ENCODE measurements at places on chromosomes 1 and 21.

- DNase-seq: no peak
Observed at GRCh38 chr1:54095546-54096226, 42.3 kb downstream of the TCEANC2 start.

GRCh38 chr1:182668521-182669054 lies 15.8 kb downstream of the RGS8 start:
- DNase-seq: no peak

- DNase-seq: no peak
Observed at GRCh38 chr1:76068953-76069561, 5.5 kb upstream of the ST6GALNAC3 start.

DNA sequence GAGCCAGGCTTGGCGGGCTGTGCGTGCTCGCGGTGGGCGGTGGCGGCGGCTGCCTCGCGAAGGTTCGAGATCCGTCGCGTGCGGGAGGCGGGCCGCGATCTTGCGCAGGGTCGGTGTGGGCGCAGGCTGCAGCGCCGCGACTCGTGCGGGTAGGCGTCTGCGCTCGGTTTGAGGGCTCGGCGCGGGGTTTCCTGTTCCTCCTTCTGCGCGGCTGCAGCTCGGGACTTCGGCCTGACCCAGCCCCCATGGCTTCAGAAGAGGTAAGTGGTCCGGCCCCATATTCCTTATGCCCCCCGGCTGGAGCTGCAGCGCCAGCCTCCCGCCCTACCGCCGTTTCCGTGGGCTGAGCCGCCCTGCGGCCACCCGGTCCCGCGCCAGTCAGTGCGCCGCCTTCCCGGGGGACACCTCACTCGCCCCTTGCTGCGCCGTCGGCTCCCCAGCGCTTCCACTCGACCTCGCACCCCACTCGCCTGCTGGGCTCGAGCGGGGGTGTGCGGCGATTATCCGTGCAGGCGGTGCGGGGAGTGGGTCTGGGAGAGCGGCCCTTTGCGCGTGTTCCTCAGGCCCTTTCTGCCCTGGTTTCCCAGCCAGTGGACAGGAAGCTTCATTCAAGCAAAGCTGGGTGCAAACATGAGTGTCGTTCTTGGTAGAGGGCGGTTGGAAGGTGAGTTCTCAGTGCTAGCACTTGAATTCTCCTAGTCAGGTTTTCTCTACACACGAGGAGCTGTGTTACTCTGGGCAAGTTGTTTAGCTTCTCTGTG lies at the start of gene CACYBP:
TSS of gene CACYBP (plus strand) at position 12 of the 761 bp plus-strand sequence. CDS start at position 246, 234 bp downstream.
- DNase-seq: no peak

DNA sequence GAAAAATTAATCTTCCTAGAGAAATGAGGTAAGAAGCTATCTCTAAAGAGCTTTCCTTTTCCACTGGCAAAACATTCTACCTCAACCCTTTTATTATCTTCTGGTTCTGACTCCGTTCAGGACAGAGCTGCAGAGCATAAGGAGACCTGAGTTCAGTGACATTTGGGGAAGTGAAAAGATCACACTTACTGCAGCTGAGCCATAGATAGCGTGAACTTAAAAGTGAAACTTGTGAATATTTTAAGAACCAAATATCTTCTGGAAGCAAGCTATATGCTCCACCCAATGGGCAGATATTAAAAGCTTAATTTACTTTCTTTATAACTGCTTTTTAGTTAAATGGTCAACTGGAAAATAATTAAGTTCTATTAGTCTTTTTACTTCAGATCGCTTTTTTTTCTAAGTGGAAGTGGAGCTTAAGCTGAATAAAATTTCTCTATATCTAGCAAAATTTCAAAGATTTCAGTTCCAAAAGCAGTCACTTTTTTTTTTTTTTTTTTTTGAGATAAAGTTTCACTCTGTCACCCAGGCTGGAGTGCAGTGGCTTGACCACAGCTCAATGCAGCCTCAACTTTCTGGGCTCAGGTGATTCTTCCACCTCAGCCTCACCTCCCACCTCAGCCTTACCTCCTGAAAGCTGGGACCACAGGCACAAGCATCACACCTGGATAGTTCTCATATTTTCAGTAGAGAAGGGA lies 11.9 kb downstream of the PTPN22 start:
- DNase-seq: no peak

- no peak for DNase-seq
Observed at GRCh38 chr1:53535226-53535625, 76.0 kb downstream of the DMRTB1 start.

DNA sequence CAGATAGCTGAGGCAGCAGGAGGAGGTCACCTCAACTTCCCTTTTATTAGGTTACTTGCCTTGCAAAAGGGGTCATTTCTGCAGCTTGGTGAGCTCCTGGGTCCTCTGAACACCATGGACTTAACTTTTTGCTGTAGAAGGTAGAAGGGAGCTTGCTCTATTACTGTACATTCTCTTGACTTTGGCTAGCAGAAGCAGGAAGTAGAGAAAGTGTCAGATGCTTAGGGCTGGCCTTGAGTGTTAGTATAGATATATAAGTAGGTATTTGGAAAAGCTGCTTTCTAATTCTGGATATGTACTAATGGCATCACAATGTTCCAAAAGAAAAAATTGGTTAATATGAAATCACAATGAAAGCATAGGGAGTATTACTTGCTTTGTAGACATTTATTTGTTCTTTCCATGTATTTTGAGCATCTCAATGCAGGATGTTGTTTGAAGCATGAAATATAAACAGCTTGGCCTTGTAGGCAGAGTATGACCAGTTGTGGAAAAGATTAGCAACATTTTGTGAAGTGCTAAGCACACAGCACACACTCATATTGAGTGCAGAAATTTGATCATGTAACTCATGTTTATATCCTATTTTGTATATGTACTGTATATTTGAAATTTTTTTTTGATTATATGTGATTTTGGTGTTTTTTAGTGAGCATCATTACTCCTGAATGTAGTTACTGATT lies 108.8 kb downstream of the DYRK1A start:
- no peak for DNase-seq

GRCh38 chr1:155277902-155278688 lies 832 bp downstream of the HCN3 start:
- DNase-seq: peak; percentile 61

GRCh38 chr1:61082311-61083012 lies at the start of gene NFIA:
Gene NFIA (plus strand): TSS chr1:61082561.
- no peak for DNase-seq

DNA sequence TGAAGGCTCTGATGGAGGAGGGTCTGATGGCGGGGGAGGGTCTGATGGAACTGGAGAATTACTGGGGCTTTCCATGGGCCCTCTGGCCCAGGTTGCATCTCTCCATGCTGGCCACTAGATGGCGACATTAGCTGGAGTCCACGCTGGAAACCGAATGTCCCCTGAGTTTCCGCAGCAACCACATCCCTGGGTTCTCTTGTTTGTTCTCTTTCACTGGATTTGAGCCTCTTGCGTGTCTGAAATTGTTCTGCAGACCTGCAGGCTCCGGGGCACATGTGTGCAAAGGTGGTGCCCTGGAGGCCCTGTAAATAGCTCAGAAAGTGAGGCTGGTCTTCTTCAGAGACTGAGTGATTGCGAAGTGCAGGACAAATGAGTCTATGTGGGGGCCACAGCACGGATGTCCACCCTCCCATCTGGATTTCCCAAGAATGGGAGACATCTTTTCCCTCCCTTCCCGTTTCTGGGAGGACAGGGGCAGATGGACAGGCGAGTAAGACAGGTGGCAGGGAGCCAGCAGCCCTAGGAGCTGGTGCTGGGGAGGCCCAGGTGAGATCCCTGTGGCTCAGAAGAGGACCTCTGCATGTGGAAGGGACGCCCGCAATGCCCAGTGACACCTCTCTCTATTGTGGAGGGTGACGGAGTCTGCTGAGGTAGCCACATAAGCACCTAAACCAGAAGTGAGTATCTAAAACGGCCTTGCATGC lies 73.2 kb upstream of the ABCG1 start:
- peak; percentile 39 for DNase-seq

- no peak for DNase-seq
Observed at GRCh38 chr1:9594471-9595155, 5.9 kb downstream of the TMEM201 start.

DNA sequence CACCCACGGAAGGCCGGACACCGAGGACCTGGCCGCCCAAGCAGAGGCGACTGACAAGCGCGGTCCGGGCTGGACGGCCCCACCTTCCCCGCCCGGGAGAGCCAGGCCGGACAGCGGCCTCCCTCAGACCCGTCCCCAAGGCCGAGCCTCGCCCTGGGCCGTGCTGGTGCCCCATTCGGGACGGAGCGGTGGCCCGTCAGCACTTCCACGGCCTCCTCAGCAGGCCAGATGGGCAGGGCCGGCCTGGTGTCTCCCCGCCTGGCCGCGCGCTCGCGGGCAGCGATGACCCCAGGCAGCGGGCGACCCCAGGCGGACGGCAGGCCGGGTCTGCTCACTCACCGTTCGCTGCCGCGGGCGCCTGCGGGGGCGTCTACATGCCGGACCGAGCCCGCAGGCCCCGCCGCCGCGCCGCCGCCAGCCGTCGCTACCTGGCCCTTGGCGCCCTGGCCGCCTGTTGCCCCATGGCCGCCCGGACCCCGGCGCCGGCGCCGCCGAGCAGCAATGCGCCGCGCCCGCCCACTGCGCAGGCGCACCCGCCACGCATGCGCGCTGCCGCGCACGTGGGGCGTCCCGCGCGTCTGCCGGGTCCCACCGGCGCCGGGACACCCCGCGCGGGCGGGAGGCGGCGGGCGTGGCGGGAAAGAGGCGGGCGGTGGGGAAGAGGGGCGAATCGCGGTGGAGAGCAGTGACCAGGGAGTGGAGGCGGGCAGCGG lies at the start of gene NADK:
TSS of gene NADK (minus strand) at position 521 of the 713 bp plus-strand sequence. CDS start 13,064 bp downstream, outside the sequence.
- peak; percentile 52 for DNase-seq

GRCh38 chr21:46600978-46601377 lies 3.9 kb downstream of the S100B start:
- no peak for DNase-seq

- DNase-seq: no peak
Observed at GRCh38 chr1:23496490-23497181, 12.7 kb upstream of the ASAP3 start.

GRCh38 chr21:38841472-38841871 lies 35.7 kb downstream of the ETS2 start:
- no peak for DNase-seq

GRCh38 chr1:102897557-102897956 lies 210.8 kb downstream of the COL11A1 start:
- DNase-seq: no peak

GRCh38 chr1:230415405-230416132 lies 10.6 kb downstream of the PGBD5 start:
- DNase-seq: no peak

GRCh38 chr1:90162216-90162615 lies 167.3 kb downstream of the ZNF326 start:
- DNase-seq: no peak

DNA sequence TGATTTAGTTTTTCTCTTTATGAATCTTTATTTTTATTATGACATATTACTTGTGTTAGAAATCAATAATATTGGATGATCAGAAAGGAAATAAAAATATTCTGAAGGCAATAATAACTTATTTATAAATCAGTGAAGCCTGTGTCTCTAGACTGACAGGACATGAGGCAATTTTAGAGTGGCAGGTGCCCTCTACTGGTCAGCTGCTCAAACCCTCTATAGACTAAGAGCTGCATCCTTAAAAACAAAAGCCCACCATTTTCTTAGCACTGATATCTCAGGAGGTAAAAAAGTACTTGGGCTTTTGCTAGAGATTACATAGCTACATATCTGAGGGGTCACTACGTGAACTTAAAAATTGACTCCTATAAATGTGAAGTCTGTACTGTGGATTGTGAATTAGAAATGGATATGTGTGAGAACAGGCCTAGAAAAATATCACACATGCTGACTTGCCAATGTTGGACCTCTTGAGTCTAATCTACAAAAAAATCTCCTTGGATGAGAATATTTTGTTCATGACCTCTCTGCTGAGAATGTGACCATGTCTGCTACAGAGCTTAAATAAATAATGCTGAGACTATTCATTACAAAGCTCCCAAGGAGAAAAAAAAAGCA lies 597.9 kb upstream of the ADAMTS5 start:
- DNase-seq: no peak

DNA sequence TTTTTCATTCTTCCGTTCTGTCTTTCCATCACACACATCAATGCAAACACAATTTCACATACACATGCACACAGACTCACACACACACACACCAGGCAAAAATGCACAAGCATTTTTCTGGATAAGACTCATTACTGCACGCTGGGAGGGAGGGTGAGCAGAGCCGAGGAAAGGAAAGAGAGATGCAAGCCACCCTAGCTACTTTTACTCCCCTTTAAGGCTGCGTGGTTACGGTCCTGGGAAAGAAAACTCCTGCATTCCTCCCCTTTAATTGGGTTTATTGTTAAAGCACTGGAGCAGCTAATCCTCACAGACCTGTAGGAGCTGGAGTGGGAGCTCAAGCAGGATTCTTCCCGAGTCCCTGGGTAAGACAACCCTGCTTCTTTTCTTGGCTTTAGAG lies at the start of gene CAMK1G:
TSS of gene CAMK1G (plus strand) at position 307 of the 400 bp plus-strand sequence. CDS start 11,270 bp downstream, outside the sequence.
- DNase-seq: no peak

- DNase-seq: no peak
Observed at GRCh38 chr1:31869449-31869848, 53.6 kb upstream of the SPOCD1 start.

DNA sequence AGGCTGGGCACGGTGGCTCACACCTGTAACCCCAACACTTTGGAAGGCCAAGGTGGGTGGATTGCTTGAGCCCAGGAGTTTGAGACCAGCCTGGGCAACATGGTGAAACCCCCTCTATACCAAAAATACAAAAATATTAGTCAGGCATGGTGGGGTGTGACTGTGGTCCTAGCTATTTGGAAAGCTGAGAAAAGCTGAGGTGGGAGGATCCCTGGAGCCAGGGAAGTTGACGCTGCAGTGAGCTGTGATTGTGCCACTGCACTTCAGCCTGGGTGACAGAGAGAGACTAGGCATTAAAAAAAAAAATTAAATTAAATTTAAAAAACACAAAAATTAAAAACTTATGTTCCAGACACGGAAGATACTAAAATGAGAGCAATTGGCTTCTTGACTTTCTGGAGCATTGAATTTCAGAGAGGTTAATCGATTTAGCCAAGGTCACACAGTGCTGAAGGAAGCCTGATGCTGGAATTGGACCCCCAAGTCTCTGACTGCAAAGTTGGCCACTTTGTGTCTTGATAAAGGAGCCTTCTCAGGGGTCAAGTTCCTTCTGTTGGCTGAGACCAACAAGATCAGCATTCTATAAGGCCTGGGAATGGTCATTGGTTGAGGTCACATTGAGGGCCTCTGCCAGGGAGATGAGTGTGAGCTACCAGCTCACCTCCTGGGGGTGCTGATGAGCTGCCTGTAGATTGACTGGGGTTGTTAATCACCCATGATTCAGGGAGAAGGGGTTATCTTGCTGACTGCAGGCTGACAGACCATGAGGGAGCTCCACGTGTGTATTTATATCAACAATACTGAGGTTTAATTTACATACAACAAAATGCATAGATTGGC lies 54.3 kb downstream of the RPS6KA1 start:
- no peak for DNase-seq
